ENCODE measurements at places on chromosomes 1 and 21.

DNA sequence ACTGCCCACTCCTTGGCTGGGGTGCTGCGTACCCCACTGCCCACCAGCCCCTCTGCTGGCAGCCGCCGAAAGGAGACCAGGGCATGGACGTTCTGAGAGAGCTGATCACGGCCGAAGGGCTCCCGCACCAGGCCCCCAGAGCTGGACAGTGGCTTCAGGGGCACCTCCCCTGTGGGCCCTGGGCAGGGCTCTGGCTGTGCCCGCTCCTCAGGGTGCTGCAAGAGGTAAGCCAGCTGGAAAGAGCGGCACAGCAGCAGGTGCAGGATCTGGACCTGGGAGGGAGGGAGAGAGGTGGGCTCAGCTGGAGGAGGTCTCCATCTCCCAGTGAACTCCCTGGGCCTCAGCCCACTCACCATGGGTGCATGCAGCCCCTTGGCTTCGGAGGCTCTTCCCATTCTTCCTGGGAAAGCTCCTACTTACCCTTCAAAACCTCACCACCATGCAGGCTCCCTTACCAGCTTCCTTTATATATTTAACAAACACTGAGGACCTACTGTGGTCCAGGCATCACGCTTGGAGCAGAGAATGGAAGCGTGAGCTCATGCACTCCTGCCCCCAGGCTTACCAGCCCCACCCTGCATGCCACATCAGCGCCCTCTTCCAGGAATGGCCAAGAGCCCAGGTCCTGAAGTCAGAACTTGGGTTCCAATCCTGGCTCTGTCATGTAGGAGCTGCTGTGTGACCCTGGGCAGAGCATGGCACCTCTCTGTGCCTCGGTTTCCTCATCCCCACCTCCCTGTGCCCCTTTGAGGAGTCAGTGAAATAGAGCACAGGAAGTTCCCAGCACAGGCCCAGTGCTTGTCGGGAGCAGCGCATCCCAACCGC is 6.8 kb upstream of the KIF17 start:
- no peak for DNase-seq

DNA sequence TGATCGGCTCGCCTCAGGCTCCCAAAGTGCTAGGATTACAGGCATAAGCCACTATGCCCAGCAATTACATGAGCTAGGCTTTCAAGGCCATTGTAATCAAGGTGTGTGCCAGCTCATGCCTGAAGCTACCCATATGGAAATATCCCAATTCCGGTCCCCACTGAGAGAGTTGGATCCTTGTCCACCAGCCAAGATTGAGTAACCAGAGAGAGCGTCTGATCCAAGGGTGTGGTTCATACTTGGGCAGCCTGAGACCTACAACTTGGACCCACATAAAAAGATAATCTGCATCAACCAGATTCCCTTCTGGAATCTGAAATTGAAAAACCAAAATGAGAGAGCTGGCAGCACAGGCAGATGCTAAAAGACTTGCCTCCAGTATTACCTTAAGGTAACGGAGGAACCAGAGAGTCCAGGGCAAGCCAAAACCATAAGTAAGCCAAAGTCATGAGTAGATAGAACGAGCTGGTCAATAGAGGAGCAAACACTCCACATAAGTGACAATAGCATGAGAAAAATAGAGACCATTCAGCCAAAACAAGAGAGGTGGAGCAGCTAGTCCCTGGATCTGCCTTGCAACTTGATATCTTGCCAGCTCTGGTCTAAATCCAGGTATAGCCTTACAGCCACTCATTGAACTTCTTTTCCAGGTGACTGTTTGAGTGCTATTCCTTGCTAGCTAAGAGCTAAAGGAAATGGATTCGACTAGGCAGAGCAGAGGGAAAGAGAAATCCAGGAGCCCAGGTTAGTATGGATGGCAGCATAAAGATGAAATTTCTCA is 63.8 kb upstream of the ATP1A1 start:
- no peak for DNase-seq

DNA sequence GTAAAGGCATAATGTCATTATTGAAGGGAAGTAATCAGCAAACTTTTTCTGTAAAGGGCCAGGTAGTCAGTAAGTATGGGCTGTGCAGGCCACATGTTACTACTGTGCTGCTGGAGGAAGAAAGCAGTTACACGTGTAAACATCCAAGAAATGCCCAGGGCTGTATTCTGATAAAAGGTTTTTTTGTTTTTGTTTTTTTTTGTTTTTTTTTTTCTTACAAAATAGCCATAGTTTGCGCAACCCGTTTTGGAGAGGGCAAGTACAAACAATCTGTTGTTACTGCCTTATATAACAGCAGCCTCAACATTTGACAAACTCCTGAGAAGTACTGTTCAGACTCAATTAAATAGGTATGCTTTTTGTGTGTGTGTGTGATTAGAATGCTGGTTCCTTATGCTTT is 26.7 kb upstream of the MTMR11 start:
- no peak for DNase-seq

DNA sequence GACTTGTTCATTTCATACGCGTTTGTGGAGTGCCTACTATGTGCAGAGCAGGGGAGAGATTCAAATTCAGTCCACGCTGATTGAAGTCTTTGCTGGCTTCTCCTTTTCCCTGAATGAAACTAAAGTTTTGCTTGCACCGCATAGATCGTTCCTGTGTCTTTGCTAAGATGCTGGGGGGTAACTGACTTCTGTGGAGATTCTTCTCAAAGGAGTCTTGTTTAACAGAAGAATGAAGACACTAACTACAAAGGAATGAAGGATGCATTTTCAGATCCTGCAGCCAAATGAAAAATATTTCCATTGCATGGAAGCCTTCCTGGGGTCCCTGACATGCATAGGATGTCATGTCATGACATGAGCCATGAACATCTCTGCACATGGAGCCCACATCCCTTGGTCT is 26.9 kb upstream of the H6PD start:
- no peak for DNase-seq

DNA sequence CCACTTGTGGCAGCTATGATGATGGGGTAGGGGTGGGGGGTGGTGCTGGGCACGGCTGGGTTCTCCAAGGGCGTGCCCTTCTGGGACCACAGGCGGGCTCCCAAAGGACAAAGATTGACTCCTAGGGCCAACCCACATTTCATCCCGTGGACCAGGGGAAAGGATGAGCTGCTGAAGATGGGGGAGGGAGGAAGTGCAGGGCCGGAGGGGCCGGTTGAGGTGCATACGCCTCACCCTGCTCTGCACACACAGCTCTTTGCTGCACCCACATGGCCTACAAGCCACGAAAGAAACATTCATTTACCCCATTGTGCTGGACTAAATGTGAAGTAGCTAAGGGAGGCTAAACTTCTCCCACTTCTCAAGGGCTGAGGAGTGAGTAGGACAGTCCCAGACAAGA is 34.2 kb upstream of the GNPAT start:
- DNase-seq, result no peak

- no peak for DNase-seq
These were observed 25.8 kb upstream of the LRRN2 start for GRCh38 chr1:204711103-204711946.
